Activated naive CD4-positive, alpha-beta T cell treated with anti-CD3 and anti-CD28 coated beads for 36 hours (primary cell): ENCODE measurements at places on chromosomes 6 and 20. TPM values are rescaled to one million over a fixed set of nuclear protein-coding genes. Genes with fewer than 3 reads are reported as not detected.

Gene PTPRT
- total RNA-seq: not detected

Gene ARFGEF2
- total RNA-seq: 18.6 TPM

Gene RTF2
- total RNA-seq: 82.9 TPM

Gene COL11A2
- 0.88 TPM for total RNA-seq

Gene PKHD1
- total RNA-seq: not detected

Gene SNPH
- 7.3 TPM for total RNA-seq

Gene GHRH
- not detected for total RNA-seq

Gene PNLDC1
- total RNA-seq: not detected

Gene TRMT11
- total RNA-seq: 40.6 TPM

Gene CTAGE9
- total RNA-seq: not detected

Gene WFDC5
- total RNA-seq: not detected

Gene RPS18
- 5,551 TPM for total RNA-seq

Gene DPPA5
- not detected for total RNA-seq
